LNCaP clone FGC (cell line): ENCODE measurements at places on chromosomes 13 and 19.

- no peak for DNase-seq
Observed at GRCh38 chr19:48989701-48990291, 3.3 kb downstream of the GYS1 start.

GRCh38 chr19:33767898-33768413, 28.7 kb upstream of the KCTD15 start:
- no peak for DNase-seq

GRCh38 chr19:30667227-30667626, 295.0 kb downstream of the ZNF536 start:
- no peak for DNase-seq

GRCh38 chr13:110293037-110293436, 13.9 kb downstream of the COL4A1 start:
- DNase-seq: no peak

- no peak for DNase-seq
Observed at GRCh38 chr19:34149873-34150272, 22.4 kb upstream of the LSM14A start.

DNA sequence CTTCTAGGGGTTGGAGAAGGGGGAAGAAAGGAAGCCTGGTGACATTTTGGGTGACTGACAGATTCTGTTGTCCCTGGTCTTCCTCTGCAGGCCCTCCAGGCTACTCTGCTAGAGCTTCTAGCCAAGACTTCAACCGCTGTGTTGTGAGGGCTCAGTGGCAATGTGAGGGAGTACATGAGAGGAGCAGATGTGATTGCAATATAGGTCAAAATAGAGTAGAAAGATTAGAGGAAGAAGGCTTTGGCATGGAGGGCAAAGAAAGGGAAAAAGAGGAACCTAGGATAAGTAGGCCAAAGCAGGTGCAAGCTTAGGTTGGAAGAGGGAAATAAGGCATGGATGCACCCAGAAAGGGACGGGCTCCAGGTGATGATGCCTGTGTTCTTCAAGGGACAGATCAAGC, 216.9 kb downstream of the RGCC start:
- no peak for DNase-seq

DNA sequence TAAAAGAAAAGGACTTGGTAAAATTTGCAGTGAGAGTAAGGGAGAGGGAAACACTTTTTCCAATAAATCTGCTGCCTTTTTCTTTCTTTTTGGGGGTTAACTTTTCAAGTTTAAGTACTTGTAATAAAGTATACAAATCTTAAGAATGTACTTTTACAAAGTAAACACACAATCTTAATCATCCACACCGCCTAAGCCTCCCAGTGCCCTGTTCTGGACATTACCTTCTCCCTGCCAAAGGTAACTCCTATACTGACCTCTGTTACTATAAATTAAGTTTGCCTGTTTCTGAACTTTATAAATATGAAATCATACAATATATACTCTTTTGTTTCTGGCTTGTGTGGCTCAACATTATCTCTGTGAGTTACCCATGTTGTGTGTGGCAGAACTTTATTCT, 137.9 kb downstream of the RGCC start:
- no peak for DNase-seq
